Spinal cord (tissue), 10 donors: ENCODE measurements at places on chromosomes 13 and 19.

DNA sequence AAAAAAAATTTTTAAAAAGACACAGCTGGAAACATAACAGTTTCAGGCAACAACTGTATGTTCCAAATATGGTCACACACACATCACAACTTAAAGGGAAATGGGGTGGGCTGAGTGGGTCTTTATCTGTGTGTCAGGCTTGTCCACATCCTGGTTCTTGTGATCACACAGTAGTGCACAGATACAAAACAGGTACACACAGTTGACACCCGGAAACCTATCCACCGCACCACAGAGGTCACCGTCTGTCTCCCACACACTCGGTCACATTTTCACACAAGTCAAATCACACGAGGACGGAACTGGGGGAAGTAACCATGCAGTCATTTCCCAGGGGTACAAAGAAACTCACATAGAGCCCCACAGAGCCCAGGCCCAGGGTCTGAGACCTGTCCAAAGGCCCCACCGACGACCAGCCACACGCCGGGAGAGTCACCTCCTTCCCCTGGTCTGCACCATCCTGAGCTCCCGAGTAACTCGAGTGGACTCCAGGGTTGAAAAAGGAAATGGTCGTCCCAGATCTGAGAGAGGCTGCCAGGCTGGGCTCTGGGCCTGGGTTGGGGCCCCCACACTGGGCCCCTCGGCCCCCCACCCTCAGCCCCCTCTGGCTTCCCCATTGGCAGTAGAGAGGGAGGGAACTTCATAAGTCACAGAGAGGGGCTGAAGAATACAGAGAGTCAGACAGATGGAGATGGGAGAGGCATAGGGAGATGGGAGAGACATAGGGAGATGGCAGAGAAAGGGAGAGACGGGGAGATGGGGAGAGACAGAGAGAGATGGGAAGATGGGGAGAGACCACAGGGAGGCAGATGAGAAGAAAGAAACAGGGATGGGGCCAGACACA, 1.3 kb upstream of the PPAN start:
- no peak for DNase-seq

- DNase-seq = no peak
These were observed 7.2 kb upstream of the TUBB4A start for GRCh38 chr19:6509118-6509971.

DNA sequence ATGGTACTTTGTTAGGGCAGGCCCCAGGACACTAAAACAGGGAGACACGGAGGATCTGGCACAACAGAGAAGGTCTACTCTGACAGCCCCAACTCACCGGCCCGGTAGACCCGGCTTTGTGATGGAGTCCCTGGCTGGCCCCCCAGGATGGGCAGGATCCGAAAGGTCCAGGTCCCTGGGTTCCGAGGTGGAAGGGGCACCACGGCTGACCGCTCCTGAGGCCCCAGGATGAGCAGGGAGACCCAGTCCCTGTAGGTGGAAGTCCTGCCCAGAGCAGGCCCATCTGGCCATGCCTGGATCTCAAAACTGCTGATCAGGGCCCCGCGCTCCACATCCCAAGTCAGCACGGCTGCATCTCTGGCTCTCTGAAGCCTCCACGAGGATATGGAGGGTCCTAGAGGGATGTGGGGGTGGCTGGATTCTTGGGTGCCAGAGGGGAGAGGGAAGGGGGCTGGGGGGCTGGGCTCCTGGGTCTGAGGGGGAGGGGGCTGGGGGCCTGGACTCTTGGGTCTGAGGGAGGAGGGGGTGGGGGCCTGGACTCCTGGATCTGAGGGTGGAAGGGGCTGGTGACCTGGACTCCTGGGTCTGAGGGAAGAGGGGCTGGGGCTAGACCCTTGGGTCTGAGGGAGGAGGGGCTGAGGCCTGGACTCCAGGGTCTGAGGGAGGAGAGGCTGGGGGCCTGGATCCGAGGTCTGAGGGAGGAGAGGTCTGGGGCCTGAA, 4.6 kb downstream of the VSIG10L start:
- DNase-seq = no peak

DNA sequence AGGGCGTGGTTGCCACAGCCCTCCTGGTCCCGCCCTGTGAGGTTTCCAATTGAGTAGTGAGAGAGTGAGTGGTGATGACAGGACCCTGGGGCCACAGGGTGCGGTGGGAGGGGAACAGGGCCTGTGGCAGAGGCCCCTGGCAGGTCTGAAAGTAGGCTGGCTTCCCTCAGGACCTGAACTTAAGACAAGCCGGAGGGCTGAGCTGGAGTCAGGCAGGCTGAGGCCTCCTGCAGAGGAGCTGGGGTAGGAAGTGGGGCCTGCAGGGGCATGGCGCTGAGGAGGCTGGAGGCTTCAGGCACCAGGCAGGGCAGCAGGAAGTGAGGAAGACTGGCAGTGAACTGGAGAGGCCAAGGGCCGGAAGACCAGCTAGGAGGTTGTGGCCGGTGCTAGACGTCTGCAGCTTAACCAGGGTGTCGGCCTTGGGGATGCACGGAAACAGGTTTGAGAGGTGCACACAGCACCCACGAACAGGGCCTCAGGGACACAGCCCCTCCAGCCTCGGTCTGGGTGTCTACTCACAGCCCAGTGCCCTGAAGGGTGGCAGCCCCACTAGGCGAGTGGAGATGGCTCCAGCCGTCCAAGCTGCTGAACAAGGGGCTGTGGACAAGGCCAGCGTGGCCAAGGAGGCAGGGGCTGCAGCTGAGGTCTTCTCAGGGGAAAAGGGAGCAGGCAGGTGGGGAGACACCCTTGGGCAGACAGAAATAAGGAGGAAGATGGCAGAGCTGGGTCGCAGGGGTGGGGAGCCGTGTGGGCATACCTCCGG, 17.8 kb downstream of the POP4 start:
- no peak for DNase-seq

GRCh38 chr19:17582613-17583012, 27.2 kb downstream of the COLGALT1 start:
- no peak for DNase-seq

GRCh38 chr19:34319230-34319585, 45.8 kb upstream of the GPI start:
- no peak for DNase-seq

DNA sequence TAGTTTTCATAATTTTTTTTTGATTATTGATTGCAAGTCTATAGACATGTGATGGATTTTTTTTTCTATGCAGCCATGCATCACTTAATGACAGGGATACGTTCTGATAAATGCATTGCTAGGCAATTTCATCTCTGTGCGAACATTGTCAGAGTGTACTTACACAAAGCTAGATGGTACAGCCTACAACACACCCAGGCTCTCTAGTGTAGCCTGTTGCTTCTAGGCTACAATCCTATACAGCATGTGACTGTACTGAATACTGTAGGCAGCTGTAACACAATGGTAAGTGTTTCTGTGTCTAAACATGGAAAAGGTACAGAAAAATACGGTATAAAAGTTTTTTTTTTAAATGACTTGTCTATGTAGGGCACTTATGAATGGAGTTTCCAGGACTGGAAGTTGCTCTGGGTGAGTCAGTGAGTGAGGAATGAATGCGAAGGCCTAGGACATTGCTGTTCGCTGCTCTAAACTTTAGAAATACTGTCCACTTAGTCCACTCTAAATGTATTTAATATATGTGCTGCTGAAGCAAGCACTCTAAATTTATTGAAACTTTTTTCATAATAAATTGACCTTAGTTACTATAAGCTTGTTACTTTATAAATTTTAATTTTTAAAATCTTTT, 20.3 kb downstream of the SPATA13 start:
- no peak for DNase-seq

- no peak for DNase-seq
These were observed 12.0 kb upstream of the MATK start for GRCh38 chr19:3798137-3798536.

DNA sequence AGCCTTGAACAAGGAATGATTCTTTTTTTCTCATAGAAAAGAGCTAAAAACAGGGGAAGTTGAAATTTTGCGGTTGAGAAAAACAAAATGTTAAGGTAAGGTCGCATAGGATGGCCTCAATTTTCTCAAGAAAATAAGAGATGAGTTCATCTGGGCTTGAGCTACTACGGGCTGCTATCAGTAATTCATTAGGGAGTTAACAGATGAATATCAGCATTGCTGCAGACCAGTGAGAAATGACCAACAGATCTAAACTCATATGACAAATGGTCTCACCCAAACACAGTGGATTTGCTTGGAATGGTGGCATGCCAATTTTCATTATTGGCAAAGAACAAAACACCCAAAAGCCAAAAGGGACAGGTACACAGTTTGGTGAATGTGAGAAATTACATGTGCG, 56.6 kb downstream of the GPC6 start:
- DNase-seq = no peak

- DNase-seq = no peak
These were observed 168.9 kb downstream of the PTPRS start for GRCh38 chr19:5171711-5172110.

GRCh38 chr13:74206061-74206561, 71.9 kb upstream of the KLF12 start:
- DNase-seq = no peak

- no peak for DNase-seq
These were observed 19.8 kb downstream of the MAST3 start for GRCh38 chr19:18117364-18117691.
